ENCODE measurements at places on chromosomes 1 and 21.

GRCh38 chr1:241507189-241507863, 12.2 kb downstream of the FH start:
- no peak for DNase-seq

GRCh38 chr1:112393631-112393974, 2.4 kb upstream of the CTTNBP2NL start:
- no peak for DNase-seq

- DNase-seq: no peak
These were observed 36.1 kb downstream of the SLX9 start for GRCh38 chr21:44975720-44976555.

GRCh38 chr21:14251336-14251735, 35.4 kb downstream of the RBM11 start:
- DNase-seq: no peak

DNA sequence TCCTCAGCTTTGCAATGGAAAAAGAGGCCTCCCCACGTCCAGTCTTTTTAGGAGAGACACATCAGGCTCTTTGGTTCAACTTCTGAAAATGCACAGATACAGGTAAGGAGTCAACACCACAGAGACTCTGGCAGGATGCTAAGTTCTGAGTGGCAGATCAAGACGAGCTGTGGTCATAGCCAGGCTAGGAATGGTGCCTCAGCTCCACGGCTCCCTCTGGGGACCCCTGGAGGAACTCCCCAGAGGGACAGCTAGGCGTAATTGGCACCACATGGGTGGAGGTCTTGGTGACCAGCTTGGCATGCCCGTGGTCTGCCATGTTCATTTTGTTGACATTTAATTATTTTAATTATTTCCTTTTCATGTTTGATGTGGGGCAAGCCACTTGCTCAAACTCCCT, 206.1 kb downstream of the KAZN start:
- no peak for DNase-seq

DNA sequence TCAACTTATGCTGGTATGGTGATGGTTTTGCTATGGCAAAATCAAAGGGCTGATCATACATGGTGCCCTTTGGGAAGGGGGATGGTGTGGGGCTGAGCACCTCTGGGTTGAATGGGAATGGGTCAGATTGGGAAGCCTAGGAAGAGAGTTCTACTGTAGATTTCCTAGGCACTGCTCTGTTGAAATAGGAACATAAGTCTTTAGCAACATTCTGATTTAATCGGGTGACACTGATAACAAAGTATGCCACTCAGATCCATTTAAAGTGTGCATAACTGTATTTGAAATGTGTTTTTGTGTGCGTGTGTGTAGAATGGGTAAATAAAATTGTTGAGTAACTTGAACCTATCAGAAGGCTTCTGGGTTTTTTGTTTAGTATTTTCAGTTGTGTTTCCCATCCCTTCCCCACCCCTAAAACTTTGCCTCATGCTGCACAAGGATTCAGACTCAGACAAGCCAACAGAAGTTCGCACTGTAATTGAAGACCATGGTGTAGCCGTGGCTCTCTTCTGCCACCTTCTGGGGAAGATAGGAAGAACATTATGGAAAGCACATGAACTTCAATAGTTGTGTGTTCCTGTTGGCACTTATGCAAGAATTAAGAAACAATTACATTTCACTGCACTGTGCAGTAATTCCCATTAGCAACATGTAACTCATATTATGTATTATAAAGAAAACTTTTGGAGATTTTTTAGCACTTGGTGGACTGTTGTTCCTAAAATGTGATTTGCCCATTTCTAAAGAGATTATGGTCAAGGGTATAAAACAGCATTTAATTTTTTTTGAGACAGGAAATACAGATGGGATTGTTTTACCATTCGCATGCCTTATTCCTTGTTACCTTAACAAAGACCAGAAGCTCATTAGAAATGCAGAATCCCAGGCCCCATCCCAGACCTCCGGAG, 10.9 kb upstream of the C4BPB start:
- DNase-seq: no peak

DNA sequence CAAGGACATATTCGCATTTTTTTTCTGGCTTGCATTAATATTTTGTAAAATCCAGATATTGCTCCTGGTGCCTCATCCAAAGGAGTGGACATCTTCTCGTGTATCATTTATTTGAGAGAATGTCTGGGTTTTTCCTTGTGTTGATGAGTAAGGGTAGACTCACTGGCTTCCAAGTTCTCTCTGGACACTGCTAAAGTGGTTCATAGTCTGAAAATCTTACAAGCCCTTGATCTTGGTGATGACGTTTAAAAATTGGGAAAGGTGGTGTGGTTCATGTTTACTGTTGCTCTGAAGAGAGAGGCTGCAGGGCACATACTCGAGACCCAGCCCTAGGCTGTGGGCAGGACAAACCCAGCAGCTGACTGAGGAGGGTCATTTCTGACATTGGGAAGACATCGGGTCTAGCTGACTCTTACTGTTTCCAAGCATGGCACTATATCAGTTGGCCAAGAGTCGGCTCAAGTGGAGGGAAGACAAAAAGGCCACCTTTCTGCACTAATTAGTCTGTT, 296.2 kb downstream of the LMX1A start:
- DNase-seq: no peak

GRCh38 chr21:46221664-46222435, 6.7 kb downstream of the LSS start:
- no peak for DNase-seq

DNA sequence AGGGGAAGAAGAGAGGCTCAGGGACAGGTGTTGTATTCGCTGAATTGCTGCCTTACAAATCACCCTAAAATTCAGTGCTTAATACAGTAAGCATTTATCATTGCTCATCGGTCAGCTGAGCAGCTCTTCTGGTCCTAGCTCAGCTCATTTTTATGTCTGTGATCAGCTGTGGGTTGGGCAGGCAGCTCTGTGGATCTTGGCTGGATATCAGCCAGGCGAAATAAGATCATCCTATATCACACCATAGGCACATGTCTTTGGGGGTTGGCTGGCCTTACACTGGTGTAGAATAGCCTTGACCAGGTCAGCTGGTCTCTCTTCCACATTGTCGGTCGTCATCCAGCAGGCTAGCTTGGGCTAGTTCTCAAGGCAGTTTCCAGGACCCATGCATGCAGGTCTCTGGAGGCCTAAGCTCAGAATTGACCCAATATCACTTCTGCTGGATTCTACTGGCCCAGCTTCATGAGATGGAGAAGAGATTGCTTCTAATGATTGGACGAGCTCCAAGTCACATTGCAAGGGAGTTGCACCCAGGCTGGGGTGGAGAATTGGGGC, 448.6 kb downstream of the KIF26B start:
- DNase-seq: no peak

- peak; percentile 80 for DNase-seq
These were observed 14.9 kb downstream of the SLC45A3 start for GRCh38 chr1:205665201-205666045.

DNA sequence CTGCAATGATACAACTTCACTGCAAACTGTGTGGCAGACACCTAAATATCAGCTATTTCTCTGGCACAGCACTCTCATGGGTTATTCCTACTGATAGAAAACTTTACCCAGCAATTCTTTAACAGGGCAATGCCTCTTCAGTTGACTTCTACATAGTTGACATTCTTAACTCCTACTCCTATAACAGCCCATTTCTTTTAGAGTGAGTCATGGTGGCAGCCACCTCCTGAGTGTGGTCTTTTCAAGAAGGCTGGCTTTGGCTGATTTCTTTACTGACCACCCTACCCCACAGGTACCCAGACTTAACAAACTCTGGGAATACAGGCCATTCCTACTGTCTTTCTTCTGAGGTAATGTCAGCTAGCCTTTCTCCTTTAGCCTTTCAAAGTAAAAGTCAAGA, 805.8 kb upstream of the ADGRL2 start:
- DNase-seq: no peak

DNA sequence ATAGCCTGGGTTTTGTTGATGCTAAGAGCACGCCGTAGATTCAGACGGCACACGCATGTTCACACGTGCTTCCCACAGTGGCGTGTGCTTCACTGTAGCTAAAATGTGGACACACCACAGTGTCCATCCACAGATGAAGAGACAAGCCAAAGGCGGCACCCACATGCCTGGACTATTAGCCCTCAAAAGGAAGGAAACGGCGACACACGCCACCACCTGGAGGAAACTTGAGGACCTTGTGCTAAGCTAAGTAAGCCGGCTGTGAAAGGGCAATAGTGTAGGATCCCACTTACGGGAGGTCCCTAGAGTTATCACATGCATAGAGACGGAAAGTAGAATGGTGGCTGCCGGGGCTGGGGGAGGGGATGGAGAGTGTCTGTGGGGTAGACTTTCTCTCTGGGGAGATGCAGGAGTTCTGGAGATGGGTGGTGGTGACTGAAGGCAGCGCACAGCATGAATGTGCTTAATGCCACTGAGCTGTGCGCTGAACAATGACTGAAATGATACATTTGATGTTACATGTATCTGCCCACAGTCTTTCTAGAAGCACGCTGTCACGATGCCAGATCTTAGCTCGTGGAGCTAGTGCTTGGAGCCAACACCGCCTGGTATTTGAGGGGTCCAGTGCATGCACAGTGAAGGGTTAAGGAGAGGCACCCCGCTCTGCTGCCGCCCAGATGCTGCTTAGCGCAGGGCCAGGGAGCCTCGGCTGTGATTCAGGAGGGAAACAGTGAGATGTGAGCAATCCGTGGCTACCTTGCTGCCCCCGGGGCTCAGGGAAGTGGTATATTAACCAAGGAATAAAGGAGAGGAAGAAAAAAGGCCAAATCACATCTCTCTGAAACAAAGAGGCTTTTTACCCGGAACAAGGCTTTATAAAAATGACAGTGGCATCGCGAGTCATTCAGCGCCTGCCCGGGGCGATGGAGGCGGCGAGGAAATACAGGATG, 103.7 kb downstream of the PRDM16 start:
- no peak for DNase-seq

- DNase-seq: no peak
These were observed 148.5 kb downstream of the GDAP2 start for GRCh38 chr1:117780687-117781475.

DNA sequence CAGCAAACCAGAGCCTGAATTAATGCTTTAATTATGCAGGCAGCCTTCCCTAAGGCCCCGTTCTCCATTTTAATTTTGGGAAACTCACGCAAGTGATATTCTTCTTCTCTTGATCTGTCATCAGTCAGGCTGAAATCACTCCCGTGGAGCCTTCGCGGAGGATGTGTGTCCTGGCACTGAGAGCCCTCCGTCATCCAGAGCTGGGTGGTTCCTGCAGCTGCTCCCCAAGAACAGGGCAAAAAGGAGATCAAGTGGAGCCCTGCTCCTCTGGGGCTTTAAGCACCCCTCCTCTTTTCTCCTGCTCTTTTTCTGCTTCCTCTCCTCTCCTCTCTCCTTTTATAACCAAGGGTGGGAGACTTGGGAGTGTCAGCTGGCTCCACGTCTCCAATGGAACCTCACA, 133.2 kb upstream of the CACNA1E start:
- no peak for DNase-seq

DNA sequence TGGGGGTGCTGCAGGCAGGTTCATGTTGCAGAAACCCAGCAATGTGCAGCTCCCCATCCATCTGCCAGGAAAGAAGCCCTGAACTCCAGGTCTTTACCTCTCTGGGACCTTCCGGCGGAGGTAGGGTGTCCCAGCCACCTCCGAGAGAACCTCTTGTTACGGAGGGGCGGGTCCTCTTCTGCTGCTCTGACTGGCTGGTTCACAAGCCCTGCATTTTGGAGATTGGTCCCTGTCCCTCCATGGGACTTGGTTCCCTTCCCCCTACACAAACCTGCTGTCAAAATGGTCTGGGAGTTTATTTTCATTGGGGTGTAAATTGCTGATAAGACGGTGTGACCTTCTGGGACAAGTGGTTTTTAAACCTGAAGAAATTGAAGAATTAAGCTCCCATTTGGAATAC, 8.0 kb upstream of the CELSR2 start:
- peak; percentile 38 for DNase-seq

DNA sequence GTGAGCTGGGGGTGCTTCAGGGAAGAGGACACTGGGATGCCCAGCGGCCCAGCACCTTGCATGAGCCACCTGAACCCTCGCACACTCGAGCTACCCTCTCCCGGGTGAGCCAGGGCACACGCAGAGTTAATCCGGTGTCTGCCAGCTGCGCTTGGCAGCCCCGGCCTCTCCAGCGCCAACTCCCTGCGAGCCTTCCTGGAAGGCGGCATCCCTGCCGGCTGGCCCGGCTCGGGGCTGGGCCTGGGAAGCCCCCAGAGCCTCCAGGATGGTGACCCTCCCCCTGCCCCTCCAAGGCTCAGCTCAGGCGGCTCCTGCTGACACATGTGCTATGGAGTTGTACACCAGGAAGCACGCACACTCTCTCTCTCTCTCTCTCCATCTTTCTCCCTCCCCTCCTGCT, 48.7 kb downstream of the RAP1GAP start:
- no peak for DNase-seq

- DNase-seq: peak; percentile 79
These were observed 4.0 kb downstream of the SLC30A10 start for GRCh38 chr1:219924342-219924741.
